ENCODE measurements at places on chromosomes 5 and 9.
A peak's percentile ranks its signal among the peaks of the same experiment; 100 is the strongest.

DNA sequence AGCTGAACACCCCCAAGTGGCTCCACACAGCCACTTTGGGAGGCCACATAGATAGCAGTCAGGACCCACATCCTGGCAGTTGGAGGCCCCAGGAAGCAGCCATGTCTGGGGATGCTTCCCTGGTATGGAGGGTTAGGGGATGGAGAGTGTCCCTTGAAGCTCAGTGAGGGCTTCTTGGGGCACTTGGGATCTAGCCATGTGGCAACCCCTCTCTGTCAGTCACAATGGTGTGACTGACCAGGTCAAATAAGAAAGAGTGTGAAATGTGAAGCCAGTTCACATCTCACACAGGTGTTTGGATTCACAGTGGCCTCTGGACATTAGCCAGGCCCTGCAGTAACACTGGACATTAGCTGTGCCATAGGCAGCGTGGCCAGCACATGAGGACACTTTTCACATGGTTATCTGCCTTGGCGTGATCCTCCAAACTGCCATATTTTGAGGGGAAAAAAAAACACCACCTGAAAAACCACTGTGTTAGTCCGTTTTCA is 53.9 kb upstream of the IL17B start:
- DNase-seq = no peak

GRCh38 chr9:136916330-136917184 is 28.0 kb downstream of the FBXW5 start:
- no peak for DNase-seq

DNA sequence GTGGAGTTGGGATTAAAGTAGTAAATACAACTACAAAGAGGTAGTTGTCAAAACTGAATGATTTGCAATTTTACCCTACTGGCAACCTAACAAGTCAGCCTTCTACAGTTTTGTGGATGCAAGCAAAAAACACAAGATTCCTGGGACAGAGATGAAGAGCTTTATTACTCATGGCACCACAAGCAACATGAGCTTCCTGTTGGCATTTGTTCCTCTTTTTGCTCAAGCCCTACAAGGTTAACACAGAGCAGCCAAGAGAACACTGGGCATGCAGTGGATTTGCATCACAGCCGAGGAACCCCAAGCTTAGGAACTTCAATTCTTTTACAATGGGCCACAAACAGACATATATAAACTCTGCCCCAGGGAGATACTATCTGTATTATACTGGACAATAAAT is 28.8 kb upstream of the DMAC1 start:
- no peak for DNase-seq

DNA sequence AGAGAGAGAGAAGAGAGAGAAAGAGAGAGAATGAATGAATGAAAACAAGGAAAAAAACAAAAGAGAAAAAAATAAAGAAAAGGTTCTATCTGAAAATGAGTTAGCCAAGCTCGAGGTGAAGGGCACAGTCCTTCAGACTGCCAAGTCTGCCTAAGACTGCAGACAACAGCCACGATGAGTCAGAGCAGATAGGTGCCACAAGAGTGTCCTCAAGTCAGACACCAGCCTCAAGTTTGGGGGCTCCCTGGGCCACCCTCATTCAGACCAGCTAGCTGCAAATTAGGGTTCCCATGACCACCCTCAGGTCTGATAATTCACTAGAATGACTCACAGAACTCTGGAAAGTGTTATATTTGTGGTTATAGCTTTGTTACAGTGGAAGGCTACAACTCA is 13.9 kb upstream of the HABP4 start:
- no peak for DNase-seq

- no peak for DNase-seq
These were observed 49.0 kb upstream of the FOXI1 start for GRCh38 chr5:170056561-170057267.

- DNase-seq = no peak
These were observed 35.7 kb upstream of the LHX2 start for GRCh38 chr9:123975871-123976270.

- DNase-seq = peak; percentile 73
These were observed 244.1 kb downstream of the ADGRV1 start for GRCh38 chr5:90802474-90803317.

DNA sequence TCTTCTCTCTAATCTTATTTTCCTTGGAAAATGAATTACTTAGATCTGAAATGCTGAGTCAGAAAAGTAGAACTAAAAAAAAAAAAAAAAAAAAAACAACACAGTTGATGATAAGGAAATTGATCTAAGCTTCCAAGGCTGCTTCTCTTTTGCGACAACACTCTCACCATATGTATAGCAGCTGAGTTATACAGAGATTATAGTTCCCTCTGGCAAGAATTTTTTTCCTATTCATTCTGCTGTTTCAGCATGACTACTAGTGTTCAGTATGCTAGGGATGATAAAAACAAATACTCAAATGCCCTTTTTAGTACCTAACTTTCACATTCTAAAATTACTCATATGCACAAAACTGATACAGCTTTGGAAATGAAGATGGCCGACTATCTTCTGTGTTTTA is 267.3 kb downstream of the MLLT3 start:
- no peak for DNase-seq

GRCh38 chr9:95715868-95716435 is 159.5 kb upstream of the ERCC6L2 start:
- DNase-seq = no peak

GRCh38 chr9:33287087-33287490 is 3.2 kb upstream of the NFX1 start:
- peak; percentile 80 for DNase-seq

- DNase-seq = no peak
These were observed 101.7 kb downstream of the APTX start for GRCh38 chr9:32899761-32900160.

- DNase-seq = no peak
These were observed 856 bp upstream of the ATOSB start for GRCh38 chr9:35116539-35116897.

DNA sequence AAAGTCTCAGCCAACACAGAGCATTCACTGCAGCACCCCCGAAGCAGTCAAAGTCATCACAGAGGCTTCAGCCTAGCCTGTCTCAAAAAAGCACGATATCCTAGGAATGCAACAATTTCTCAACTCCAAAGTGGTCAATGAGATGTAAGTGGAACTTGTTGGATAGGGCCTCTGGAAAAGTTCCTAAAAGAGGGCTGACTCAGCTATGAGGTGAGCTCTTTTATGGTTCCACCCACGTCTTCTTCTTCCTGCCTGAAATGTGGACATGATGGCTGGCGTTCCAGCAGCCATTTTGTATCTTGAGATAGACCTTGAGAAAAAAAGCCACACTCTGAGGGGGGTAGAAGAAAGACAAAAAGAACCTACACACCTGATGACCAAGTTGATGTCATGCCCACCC is 32.5 kb upstream of the TRIO start:
- DNase-seq = no peak

GRCh38 chr9:86093788-86094555 is 5.4 kb downstream of the GOLM1 start:
- DNase-seq = peak; percentile 96

- DNase-seq = peak; percentile 49
These were observed 140.0 kb upstream of the OTULINL start for GRCh38 chr5:14441641-14442040.

GRCh38 chr5:132987531-132988408 is 24.3 kb upstream of the AFF4 start:
- DNase-seq = peak; percentile 47

GRCh38 chr9:37904445-37905130 is 661 bp upstream of the SLC25A51 start:
- peak; percentile 83 for DNase-seq
